ENCODE measurements at places on chromosomes 5 and 9.

GRCh38 chr5:171865471-171865870 lies 79.9 kb downstream of the SMIM23 start:
- DNase-seq, result no peak

DNA sequence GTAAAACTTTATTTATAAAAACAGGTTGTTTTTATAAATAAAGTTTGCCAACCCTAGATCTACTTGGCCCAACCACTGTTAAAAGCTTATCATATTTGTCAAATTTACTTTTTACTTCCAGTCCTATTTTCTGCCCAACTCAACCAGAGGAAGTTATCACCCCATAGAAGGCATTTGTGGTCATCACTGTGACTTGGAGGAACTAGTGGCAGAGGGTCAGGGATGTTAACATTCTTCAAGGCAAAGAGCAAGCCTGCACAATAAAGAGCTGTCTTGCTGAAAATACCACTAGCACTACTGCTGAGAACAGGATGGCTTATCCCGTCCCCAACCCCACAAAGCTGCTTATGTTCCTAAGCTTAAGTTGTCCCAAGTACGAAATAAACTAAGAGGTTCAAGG lies 22.3 kb downstream of the TTC33 start:
- no peak for DNase-seq

DNA sequence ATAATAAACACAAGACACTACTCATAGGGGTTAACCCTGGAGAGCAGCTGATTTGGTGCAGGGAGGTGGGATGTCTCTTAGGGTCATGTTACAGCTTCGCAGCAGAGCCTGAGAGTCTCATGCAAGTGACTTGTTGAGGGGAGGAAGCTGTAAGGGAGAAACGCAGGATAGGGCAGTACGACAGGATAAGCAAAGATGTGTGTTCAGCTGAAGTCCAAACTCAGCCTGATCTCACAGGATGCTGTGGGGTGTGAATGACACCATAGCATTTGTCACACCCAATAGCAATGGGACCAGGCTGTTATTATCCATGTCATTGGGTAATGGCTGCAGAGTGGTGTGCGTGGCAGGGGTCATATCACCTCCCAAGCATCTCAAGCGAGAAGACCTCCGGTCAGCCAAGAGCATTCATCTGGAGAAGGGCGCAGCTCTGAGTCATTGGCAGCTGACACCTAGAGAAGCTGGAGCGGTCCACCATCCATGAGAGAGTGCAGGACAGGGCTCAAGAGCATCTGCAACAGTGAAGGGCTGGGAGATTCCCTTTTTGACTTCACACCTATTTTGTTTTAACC lies 49.2 kb upstream of the RPL26L1 start:
- no peak for DNase-seq

DNA sequence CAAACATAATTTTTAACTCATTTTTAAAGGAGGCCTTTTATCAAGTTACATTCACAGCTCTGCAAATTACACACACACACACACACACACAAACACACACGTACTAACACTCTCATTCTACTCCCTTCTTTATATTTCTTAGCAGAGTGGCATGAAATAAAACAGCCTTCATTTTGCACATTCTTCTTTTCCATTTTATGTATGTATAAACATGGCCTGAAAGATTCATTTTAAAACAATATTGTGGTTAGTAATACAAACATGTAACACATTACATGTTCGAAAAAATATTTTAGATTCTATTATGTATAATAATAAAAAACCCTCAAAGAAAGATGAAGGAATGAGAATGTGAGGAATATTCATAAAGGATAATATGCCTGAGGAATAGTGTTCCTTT lies 86.0 kb upstream of the ITGA2 start:
- DNase-seq, result no peak

- DNase-seq, result no peak
Observed at GRCh38 chr5:150595466-150596031, 44.9 kb upstream of the SYNPO start.

DNA sequence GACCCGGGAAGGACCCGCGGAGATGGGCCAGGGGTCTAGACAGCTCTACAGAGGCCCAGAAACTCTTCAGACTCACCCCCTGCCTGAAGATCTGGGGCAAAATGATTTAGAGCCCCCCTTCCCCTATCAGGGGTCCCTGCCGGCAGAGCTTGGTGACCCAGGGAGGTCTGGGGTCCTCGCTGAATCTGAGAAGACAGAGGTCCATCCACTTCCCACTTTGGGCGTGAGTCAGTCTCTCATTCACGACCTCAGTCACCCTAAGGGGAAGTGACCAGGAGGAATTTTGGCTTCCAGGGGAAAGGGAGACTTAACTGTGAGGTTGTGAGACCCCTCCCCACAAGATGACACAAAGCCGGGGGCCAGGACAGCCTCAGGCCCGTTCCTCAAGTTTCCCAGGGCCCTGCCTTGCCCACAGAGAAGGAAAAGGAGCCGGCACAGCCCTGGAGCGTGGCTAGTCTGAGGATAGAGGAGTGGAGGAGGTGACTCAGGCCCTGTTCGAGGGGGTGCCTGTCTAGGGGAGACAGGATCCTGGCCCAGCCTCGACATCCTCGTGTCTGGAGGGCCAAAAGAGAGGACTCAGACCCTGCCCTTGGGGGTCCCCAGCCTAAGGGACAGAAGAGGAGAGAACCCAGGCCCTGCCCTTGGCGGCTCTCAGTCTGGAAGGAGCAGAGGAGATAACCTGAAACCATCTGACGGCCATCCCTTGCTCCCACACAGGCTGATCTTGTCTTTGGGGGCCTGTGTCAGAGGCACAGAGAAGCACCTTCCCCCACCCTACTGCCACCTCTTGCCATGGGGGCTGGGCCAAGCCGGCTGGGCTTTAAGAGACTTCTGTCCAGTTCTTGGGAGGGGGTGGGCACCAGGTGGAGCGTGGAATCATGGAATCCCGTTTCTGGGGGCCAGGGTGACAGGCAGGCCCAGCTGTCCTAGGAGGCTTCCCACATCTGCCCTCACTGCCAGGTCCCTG lies 889 bp downstream of the PDLIM4 start:
- DNase-seq, result no peak
